ENCODE measurements at places on chromosomes 7 and 10.
A peak's percentile ranks its signal among the peaks of the same experiment; 100 is the strongest.

- no peak for DNase-seq
Observed at GRCh38 chr10:59829601-59830000, 76.3 kb upstream of the MRLN start.

DNA sequence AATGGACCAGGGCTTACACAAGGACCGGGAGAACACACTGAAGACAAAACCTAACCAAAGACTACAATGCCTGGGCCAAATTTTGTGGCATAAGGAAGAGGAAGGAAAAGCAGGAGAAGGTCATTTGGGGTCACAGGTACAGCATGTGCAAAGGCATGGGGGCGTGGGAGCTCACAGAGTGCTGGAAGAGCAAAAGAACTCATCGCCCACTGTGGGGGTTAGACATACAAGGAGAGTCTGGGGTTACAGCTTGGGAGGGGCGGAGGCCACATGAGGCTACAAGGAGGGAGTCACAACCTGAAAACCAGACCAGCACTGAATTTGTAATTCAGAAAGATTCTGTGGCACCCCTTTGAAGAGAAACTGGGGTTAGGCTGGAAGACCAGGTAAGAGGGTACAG lies 9.7 kb downstream of the PUS7 start:
- no peak for DNase-seq

DNA sequence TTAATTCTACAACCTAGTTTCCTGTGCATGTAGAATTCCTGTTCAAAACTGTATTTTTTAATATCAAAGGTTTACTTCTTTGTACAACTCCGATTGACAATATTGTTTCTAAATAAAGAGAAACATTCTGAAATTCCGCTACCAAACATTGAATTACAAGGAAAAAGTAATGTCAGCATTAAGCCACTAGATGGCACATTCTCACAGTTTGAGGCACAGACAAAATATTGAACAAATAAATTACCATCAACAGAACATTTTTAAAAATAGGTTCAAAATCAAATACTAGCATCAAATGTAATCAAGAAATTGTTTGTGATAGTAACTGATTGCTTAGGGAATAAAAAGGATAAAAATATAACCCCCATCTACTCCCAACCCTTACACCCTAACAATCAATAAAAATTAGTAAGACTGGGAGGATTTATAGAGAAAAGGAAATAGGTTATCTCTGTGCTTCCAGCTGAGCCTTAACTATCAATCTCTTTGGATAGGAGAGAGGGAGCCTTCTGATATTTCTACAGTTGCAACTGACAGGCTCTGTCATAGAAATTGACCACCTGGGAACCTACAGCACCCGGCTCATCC lies 86.6 kb upstream of the C7orf33 start:
- DNase-seq, result no peak

DNA sequence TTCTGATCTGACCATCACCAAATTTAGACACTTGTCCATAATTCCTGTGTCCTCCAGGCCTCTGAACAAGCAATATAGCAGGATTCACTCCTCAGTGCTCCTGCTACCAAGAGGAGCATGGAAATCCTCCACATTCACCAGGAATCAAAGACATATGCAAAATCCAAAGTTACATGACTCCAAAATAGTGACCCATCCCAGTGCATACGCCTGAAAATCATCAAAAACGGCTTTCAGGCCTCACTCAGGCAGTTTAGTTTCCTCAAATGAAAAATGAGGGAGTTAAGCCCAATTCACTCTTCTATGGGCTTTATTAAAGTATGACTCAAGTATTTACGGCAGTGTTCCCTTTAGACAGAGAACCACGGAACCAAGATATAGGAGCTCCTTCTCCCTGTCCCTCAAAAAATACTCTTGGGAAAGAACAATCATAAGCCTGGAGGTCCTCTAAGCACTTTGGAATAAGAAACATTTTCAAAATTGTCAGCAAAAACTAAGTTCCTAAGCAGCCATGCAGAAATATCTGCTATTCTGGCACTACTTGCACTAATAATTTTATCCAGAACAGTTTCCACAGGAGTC lies 240.7 kb downstream of the PARD3 start:
- DNase-seq, result no peak

DNA sequence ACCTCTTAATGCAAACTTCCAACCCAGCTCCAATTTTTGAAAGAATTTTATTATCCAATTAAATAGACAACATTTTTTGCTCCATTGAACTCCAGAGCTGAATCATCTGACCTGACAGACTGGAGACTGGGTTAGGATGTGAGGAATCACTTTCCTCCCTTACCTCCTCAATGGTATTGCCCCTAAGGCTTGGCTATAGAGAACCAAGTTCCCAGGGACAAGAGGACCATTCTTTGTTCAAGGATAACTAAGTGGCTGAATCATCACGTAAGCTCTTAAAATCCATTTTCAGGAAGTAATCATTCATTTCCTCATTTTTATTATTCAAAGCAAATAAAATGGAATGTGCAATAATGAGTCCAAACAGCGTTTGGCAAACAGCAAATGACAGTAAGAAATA lies 335.1 kb downstream of the GATA3 start:
- no peak for DNase-seq

- no peak for DNase-seq
Observed at GRCh38 chr7:116686812-116687419, 14.9 kb downstream of the MET start.

DNA sequence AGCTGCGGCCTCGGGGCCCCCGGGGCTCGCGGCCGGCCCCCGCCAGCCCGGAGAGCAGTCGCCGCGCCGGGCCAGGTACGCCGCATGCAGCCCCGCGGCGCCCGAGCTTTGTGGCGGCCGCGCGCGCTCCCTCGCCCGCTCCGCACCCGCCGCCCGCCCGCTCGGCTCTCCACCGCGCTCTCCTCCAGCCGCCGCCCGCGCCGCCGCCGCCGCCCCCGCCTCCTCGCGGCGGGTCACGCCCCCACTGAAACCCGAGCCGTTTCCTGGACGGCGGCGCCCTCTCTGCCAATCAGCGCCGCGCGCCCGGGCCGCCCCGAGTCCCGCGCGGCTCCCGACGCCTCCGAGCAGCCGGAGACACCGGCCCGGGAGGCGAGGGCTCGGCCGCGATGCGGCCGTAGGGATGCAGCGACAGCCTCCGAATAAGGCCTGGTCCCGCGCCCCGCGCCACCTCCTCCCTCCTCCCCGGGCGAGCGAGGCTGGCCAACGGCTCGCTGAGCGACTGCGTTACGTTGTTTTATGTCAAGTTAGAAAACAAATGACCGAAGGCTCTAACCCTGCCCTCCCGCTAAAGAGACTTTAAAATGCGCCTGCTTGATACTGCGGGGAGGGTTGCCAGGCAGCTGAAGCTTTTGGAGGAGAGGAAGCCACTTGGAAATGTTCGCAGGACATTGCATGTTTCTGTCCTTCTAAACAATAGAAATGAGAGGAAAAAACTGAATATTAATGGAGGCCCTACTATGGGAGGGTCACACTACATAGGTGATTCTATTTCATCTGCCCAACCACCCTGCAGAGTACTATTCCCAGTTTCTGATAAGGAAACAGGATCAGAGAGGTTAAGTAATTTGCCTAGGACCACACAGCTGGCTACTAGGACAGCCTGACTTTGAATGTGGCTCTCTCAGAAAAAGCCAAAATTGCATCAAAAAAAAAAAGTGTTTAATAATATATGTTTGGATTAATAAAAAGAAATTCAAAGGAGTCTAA lies at the start of gene FGFR2:
Gene FGFR2 (minus strand): TSS at position 182 of the 987 bp plus-strand sequence. CDS start 4,627 bp downstream, outside the sequence.
- DNase-seq, result peak; percentile 93

DNA sequence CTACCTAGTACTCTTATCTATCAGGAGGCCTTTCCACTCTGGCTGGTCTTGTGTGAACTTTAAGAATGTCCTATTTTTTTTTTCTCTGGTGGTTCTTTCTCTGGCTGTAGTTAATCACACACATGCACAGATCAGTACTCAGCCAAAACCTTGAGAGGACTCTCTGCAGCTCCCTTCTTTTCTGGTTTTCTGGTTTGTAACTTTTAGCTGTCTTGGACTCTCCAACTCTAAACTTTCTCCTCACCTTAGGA lies 54.9 kb upstream of the HELLS start:
- no peak for DNase-seq

DNA sequence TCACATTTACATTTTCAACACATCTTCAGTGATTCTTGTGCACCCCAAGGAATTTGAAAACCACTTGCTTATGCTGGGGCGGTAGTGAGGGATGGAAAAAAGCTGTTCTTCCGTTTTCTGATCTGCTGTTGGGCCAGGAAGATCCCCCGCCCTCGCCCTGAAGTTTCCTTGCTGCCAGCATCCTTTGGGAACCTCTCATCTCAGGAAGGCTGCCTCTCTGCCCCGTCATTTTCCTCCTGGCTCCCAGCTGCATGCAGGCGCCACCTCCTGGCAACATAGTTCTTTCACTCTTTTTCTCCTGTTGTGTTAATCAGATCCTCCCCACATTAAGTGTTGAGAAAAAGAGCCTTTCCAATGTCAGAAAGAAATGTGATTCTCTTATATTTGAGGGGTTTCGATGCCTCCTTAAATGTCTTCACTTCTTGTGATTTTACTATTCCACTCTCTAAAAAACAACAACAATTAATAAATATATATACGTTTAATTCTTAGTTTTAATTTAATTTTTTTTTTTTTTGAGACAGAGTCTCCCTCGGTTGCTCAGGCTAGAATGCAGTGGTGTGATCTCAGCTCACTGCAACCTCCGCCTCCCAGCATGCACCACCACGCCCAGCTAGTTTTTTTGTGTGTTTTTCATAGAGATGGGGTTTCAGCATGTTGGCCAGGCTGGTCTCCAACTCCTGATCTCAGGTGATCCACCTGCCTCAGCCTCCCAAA lies 122.9 kb downstream of the RALA start:
- peak; percentile 45 for DNase-seq

GRCh38 chr7:157863906-157864810 lies 527.4 kb downstream of the DNAJB6 start:
- DNase-seq, result no peak

DNA sequence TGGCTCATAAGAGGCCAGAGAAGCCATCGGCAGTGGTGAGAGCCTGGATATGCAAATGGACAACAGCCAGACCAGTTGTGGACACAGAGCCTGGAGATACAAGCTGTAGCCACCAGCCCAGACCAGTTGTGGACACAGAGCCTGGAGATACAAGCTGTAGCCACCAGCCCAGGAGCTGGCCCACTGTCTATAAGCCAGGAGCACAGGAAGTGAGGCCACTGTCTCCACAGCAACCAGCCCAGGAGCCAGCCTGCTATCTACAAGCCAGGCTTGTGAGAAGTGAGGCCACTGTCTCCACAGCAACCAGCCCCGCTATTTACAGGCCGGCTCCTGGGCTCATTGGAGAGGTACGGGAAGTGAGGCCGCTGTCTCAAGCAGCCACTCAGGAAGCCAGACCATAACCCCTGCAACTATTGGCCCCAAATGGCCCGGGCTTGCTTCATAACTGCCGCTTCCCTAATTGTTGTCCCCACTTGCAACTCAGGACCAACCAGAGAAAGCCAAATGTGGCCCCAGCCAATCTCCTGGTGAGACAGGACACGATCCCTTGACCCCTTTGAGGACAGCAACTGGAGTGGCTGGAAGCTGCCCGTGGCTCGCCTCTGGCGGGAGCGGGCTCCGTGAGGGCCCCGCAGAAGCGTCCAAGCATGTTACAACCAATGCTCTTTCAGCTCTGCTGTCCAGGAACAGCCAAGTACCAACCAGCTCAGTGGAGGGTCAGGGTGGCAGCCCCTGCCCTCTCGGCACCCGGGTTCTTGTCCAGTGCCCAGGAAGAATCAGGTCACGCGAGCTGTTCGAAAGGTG lies 44.1 kb upstream of the CNPY1 start:
- DNase-seq, result peak; percentile 59

DNA sequence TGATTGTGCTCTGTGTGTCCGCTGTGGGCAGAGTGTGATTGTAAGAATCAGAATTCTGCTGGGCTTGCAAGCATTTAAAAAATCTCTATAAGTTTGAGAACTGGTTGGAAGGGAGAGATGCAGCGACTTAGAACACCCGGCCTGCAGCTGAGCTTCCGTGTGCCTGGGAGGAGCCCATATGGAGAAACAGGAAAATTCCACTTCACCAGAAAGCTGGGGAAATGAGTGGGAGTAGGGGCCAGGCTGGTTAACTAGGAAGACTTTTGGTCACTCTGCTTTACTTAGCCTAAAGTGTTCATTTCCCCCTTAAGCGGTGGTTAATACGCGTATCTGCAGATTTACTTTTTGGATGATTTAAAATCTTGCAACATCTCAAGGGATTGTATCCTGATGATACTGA lies 72.2 kb downstream of the TCF7L2 start:
- no peak for DNase-seq

- DNase-seq, result no peak
Observed at GRCh38 chr7:131000389-131000788, 266.4 kb upstream of the KLF14 start.

DNA sequence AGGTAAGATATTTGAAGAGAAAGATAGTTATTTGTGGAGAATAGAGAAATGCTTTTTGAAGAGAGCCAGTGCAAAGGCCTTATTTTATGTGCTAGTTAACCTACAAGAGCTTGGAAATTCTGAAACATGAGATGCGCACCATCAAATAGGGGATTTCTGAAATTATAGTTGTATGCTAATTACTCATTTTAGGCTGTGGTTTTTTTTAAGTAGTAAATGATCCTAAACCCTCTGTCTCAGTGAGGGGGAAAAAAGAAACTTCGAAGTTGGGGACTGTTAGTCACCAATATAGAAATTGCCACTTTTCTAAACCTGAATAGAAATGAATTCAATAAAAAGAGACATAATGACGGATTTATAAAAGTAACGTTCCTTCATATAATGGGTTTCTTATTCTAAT lies 119.3 kb upstream of the MDFIC start:
- DNase-seq, result no peak

- no peak for DNase-seq
Observed at GRCh38 chr7:91181949-91182348, 82.3 kb upstream of the FZD1 start.

DNA sequence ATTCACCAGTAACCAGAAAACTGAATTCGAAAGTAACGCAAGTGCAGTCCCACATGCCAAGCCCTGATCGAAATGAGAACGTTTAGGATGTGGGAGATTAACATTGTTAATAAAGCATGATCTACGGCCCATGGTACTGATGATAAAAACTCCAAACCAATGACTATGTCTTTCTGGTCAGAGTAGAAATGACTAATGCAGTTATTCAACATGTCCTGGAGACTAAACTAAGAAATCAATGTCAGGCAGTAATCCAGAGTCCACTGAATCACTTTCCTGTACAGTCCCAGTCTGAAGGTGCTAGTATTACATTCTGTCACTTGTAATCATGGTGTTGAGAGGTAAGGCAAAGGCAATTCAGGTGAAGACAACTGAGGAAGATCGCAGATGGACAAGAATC lies 14.4 kb downstream of the NPSR1 start:
- DNase-seq, result no peak

DNA sequence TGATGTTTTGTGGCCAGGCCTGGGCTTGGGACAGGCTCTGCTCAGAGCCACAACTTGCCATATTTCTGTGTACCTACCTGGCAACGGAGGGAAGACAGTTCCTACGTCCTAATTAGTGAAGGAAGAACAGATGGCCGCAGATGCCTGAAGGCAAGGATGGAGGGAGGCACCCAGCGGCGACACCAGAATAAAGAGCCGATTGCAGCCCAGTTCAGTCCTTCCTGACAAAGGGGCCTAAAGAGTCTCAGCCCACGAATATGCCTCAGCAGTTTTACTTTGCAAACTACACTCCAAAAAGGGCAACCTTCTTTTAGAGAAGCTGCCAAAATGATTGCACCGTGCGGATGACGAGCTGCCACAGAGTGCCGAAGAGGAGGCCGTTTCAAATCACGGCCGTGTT lies 585.8 kb downstream of the GLRX3 start:
- DNase-seq, result no peak

Measured in pancreas (tissue), 10 donors.